Stimulated activated CD8-positive, alpha-beta memory T cell treated with anti-CD3 and anti-CD28 coated beads, Interleukin-15, amount 100 ng/mL, for 24 hours (primary cell): ENCODE measurements at places on chromosomes 6 and 20.

DNA sequence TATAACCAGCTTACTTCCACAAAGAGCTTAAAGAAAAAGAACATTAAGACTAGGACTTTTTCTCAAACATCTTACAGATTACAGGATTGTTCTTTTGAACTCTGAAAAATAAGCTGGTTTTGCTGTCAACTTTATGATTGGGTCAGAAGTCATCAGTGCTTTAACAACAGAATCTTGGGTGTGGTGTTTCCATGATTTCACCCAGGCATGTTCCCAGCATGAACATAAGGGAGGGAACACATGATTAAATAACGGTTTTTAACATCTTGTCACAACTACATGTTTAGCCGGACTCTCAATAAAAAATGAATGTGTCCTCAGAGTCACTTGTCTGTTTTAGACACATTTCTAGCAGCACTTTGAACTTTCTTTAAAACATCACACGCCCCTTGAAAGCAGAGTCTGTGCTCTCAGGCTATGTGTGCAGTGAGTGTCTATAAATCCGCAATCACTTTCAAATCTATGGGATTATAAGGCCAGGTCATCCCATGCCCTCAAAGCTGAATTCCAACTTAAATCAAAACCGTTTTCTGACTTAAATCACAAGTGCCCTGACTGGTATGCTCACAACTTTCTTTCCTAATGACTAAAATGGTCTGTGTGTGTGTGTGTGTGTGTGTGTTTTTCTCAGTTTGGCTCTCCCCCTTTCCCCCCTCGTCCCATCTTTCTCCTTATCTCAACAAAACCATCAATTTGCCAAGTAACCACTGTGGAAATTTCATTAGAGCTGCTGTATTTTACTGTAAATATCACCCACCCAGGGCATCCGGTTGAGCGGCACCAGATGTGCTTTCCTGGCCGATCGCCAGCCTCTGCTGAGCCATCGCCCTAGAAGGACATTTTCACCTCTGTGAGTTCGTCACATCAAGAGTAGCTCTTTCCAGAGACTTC lies 216.8 kb upstream of the DTNBP1 start:
- peak; percentile 16 for DNase-seq

GRCh38 chr6:37204014-37204751 lies 34.2 kb downstream of the PIM1 start:
- DNase-seq: no peak

GRCh38 chr6:27247133-27247836 lies at the start of gene PRSS16:
TSS of gene PRSS16 (plus strand) at chr6:27247701. CDS start at chr6:27247738, 37 bp downstream.
- DNase-seq: no peak

- DNase-seq: no peak
Observed at GRCh38 chr20:59752101-59752586, 147.8 kb downstream of the PHACTR3 start.

DNA sequence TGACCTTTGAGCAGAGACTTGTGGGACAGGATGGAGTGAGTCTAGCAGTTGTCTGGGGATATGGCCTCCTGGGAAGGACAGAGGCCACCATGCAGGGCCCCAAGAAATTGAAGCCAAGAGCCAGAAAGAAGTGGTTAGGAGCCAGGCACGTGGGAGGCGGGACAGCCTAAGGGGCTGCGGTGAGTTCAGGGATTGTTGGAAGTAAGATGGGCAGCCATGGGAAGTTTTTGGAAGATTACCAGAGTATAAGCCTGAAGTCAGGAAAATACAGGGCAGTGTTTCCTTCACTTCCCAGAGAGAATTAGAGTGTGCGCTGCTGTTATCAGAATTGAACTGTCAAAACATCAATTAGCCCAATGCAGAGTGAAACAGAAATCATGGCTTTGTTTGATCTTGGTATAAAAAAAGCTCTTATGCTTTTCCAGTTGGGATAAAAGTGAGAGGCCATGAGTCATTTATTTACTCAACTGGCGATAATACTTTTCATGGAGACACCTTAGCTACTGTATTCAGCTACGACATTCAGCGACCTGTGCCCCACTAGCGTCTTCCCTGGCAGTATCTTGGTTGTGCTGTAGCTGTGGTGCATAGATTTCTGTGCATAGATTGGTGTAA lies 66.9 kb downstream of the PHACTR2 start:
- no peak for DNase-seq

GRCh38 chr6:50056242-50056641 lies 6.5 kb upstream of the DEFB112 start:
- DNase-seq: no peak

DNA sequence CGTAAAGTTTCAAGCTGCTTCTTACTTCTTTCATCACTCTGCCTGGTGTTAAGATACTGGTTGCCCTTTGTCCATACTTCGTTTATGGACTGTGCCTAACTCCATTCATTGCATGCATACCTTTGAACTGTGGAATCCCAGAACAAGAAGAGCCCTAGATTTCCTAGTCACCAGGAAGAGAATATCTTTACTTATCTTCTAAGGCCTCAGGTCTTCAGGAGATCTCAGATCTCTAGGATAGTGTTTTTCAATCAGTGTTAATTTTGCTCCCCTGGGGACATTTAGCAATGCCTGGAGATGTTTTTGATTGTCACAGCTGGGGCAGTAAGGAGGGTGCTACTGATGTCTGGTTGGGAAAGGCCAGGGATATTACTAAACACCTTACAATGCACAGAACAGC lies 35.5 kb upstream of the GJA1 start:
- DNase-seq: no peak

GRCh38 chr6:67615796-67616195 lies 1019.3 kb upstream of the ADGRB3 start:
- no peak for DNase-seq

DNA sequence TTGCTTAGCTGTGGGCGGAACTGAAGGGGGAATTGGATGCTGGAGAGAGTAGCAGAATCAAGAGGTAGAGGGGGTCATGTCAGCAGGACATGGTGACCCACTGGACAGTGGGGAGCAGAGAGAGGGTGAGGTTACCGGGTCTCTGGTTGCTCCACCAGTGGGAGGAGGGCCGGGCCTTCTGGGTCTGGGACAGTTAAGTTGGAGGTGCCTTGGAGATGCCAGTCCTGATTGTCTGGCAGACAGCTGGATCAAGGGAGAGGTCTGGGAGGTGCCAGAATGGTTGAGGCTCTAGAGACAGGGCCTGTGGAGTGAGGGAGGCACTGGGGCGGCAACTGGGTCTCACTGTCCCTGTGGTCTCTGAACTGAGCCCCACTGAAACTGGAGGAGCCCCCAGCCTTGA lies 24.6 kb downstream of the MANBAL start:
- no peak for DNase-seq

DNA sequence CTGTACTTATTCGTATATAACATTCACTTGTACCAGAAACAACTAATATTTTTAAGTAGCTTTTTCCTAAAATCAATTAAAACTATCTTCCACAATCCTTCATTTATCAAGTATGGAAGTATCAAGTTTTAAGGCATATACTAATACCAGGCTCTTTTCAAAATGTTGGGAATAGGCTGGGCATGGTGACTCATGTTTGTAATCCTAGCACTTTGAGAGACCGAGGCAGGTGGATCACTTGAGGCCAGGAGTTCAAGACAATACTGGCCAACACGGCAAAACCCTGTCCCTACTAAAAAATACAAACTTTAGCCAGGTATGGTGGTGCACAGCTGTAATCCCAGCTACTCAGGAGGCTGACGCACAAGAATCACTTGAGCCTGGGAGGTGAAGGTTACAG lies 25.7 kb upstream of the PLN start:
- DNase-seq: no peak

GRCh38 chr6:713351-713750 lies 20.4 kb upstream of the EXOC2 start:
- DNase-seq: no peak

DNA sequence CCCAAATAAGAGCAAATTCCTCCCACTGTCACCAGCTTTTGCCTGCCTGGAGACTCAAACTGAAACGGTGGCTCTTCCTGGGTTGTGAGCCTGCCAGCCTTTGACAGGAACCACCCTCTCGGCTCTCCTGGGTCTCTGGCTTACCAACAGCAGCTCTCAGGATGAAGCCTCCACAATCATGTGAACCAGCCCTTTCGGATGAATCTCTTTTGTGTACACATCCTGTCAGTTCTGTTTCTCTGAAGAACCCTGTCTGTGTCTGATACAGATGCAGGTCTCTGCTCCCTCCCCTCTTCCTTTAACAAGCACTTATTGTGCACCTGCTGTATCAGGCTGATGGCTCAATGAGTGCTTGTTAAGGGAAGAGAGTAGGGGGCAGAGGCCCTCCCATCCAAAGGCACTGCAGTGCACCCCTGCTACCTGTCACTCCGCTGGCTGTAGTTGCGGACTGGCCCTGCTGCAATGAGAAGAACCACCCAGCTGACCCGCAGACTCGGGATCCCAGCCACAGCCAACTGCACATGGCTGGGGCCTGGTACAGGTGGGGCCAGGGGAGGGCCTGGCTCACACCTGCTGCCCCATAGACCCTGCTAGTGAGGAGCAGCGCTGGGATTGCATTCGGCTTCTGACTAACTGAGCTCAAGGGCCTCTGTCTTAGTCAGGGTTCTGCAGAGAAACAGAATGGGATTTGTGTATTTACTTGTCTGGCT lies 120.1 kb upstream of the PMEPA1 start:
- DNase-seq: no peak

GRCh38 chr20:61809006-61809770 lies 256.5 kb downstream of the TAF4 start:
- no peak for DNase-seq

GRCh38 chr6:134535831-134536230 lies 217.9 kb upstream of the SGK1 start:
- DNase-seq: no peak

- no peak for DNase-seq
Observed at GRCh38 chr6:12545619-12546409, 170.8 kb upstream of the PHACTR1 start.

DNA sequence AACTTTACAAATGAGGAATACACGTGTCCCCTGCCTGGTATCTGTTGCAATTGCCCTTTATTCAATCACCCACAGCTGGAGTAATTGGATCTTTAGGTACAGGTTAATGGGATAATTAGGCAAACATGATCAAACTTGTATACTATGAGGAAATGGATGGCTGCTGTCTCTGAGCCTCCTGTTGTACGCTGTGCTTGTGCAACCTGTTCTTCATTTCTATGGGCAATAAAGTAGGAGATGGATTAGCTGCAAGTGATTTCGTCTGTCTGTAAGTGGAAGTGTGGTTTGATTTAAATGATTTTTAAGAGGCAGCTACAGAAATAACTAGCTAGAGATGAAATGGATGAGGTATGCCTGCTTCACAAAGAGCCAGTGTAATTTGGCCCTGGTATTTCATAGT lies 474.1 kb downstream of the RNF144B start:
- no peak for DNase-seq

DNA sequence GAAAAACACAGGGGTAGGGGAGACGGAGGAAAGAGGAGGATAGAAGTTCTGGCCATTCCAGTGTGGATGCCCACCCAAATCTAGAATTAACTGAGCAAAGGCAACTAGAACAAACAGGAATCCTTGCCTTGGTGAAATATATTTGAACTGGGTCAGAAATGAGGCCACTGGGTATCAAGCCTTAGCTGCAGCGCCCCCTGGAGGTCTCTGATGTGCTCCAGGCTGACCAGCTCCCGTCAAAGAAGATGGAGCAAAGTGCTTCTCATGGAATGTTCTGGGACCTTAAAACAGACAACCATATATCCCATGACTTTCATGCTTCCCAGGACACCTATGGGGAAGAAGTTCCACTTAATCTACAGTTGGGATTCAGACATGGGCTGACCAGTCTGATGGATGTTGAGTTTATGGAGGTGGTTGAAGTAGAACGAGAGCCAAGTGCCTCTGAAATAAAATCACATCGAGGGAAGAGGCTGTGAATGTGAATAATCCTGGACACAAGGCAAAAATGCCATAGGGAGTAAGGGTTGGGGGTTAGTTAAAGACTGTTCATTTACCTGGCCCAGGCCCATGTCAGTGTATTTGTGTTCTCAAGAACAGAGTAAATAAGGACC lies 50.4 kb downstream of the HLA-DPB1 start:
- DNase-seq: peak; percentile 48

- no peak for DNase-seq
Observed at GRCh38 chr6:152749336-152749735, 1.3 kb upstream of the VIP start.

DNA sequence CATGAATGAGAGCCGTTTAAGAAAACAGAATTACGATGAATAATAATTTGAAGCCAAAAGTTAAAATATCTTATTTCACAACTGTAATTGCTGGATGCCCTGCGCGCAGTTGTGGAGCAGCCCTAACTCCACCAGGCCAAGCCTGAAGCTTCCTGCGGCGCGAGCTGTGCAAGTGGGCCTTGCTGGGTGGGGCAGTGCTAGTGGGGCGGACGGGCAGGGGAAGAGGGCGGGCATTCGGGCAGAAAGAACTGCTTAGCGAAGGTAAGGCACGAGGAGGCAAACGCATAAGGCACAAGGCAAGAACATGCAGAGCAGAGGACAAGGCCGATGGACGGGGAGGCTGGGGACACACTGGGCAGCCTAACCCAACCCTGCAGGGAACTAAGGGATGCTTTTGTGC lies 2.3 kb downstream of the HLA-DQB2 start:
- no peak for DNase-seq

GRCh38 chr6:126546541-126547120 lies 206.7 kb downstream of the CENPW start:
- no peak for DNase-seq

DNA sequence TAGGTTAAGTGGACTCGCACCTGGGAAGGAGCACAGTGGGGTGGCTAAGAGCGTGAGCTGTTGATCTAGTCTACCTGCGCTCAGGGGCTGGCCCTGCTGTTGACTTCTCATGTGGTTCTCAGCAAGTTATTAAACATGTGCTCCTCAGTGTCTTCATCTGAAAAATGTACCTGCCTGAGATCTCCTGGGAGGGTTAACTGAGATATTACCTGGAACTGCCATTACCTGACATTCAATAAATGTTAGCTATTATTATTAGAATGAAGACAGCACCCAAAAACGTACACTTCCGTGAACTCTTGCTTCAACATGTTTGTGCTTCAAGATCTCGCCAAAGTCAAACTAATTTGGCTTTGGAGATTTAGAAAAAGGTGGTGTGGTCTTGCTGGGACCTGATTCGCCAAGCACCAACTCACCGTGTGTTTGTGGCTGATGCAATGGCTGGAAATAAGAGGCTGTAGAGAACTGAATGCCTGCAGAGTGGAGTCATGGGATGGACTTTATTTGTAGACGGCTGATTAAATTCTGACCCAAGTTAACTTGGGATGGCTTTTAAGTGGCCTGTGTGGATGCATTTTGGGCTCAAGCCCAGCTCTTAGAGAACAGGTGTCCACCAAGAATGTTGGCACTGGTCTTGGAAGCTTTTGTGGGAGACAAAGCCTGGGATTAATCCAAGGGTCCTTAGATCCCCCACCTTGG lies 692.9 kb downstream of the QKI start:
- no peak for DNase-seq

DNA sequence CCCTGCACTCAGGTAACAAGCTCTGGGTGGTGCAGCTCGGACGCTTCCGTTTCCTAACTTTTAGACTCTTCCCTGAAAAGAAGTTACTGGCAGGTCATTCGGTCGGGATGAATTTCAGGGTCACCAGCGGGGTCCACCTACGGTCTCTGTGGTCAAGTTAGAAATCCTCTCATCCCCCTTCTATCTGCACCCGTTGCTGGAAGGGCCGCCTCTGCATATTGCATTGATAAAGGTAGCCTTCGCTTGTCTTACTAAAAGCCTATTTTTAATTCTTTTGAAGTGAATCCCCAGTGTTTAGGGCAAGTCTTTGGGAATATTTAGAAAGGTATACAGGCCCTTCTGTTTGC lies 47.3 kb downstream of the LRRN4 start:
- DNase-seq: no peak

GRCh38 chr20:37896932-37897548 lies 5.9 kb upstream of the VSTM2L start:
- DNase-seq: no peak

- DNase-seq: no peak
Observed at GRCh38 chr6:939526-940252, 246.8 kb upstream of the EXOC2 start.
